ENCODE measurements at places on chromosomes 6 and 20.

DNA sequence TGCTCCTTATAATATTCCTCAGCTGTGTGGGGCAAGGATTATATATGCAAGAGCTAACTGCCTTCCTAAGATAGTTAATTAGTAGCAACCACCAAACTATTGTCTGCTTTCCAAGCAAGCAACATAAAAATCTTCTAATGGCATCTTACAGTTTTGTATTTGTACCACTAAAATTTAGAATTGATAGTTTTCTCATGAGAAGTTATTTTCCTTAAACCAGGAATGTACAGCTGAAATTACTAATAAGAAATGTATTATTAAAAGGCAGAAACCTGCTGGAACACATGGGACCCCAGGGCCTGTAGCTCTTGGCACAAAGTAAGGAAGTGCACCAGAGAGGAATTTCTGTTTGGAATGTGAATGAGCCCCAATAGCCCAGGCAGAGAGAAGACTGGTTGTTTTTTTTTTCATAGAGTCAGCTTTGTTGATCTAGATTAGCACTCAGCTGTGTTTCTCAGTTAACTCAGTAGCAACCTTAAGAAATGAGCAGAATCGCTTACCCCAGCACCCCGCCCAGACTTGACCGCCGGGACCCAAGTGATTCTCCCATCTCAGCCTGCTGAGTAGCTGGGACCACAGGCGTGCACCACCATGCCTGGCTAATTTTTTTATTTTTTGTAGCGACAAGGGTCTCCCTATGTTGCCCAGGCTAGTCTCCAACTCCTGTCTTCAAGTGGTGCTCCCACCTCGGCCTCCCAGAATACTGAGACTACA, 2.6 kb downstream of the MGME1 start:
- no peak for DNase-seq

DNA sequence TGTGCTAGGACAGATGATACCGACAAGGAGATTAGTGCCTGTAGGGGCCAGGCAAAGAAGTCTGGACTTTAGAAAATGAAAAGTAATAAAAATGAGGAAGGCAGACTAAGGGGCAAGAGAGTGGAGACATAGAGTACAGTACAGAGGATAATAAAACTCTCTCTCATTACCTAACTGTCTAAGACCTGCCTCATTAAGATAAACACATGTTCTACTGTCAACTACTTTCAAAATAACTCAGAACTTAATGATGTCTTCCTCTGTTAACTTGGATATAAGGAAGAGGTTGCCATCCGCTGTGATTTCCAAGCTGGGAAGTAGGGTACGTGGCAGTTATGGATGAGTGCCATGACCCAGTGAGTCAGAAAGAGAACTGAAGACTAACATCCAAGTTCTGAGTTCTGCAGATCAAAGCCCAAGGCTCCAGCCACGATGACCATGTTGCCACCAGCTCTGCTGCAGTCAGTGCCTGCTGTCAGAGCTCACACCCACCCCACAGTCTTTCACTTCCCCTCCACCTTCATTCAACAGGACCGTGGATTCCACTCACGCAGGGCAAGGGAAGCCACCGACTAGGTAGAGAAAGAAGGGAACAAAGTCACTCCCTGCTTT, 81.8 kb downstream of the KIF16B start:
- peak; percentile 77 for DNase-seq

DNA sequence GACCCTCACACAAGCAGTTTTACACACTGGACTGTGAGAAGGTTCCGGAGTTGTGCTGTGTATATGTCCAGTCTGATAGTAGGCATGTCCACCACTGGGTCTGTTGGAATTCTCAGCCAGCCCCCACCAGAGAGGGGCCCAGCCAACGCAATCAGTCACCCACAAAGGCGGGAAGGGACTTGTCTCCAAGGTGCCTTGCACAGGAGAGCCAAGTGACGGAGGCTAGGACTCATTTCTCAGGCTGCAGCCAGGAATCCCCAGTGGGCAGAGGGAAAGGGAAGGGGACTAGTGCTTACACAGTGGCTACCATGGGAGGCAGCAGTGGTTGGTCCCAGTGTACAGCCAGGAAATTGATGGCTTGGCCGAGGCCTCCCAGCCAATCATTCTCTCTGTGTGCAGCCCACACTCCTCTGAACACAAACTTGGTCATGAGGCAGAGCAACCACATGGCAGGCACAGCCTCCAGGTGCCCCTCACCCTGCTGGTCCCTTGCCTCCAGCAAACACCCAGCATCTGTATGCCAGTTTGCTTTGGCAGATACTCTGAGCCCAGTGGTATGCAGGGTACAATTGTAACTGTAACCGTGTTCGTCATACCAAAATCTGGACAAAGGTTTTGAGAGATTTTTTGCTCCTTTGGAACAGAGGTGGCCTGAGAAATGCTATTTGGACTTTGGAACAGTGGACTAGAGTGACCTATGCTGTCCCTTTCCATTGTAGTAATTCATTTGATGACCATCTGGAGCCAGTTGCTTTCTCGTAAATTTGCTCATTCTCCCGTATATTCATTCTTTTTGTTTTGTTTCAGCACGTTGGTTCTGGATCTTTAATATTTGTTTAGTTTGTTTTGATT, 72.9 kb upstream of the MYL9 start:
- DNase-seq, result no peak

DNA sequence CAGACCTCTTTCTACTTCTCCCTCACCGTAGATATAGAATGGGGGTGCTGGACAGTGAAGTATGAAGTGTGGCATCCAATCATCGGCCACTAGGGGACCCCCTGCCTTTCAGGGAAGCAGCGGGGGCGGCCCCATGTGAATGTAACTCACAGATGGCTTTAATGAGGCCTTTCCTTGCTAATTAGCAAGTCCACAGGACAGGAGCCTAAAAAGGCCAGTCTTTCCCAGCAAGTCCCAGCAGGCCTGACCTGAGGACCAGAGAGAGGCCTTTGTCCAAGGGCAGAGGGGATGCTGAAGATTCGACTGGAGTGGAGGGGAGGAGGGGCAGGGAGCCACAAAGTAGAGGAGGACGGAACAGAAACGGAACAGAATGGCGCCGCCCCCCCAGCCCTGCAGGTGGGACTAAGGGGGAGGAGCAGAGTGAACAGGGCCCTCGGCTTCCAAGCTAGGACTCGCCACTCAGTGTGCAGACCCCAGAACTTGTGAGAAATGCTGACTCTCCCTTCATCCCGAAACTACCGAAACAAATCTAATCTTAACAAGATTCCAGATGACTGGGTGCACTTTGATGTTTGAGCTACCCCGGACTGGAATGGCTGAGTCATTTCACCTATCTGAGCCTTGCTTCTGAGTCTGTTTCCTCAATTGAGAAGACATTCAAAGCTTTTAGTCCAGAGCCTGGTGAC, 5.8 kb downstream of the C6orf132 start:
- DNase-seq, result peak; percentile 11

DNA sequence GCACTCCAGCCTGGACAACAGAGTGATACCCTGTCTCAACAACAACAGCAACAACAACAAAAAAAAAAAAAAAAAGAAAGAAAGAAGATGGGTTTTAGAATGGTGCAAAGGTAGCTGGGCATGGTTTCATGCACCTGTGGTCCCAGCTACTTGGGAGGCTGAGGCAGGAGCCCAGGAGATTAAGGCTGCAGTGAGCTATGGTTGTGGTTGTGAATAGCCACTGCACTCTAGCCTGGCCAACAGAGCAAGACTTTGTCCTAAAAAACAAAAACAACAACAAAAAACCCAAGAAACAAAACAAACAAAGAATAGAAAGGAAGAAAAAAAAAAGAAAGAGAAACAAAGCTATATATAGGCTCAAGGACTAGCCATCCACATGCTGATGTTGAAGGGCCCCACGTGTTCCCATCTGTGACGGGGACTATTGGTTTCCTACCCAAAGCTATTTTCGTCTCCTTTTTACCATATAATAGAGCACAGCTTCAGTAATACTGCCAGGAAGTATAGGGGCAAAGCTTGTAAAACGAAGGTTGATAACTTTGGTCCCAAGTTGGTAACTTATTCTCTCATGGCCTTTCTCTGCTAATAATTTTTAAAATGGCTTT, 7.9 kb upstream of the EEF1E1 start:
- no peak for DNase-seq

DNA sequence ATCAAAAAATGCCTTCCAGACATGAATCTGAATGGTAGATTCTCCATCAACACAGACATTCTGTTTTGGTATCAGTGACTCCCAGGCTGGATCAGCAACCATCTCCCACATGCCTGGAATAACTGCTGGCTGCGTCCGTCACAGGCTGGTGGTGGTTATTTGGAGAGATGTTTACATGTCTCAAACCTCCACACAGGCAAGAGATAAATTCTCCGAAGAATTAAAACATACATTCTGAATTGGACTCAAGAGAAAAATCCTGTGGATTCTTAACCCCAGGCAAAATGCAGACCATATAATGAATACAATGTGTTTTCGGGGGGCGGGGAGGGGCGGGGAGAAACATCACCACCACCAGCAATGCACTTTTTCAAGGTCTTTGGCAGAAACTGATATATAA, 108.2 kb downstream of the THBS2 start:
- DNase-seq, result no peak

GRCh38 chr6:80003826-80004172, 650 bp upstream of the TTK start:
- peak; percentile 1 for DNase-seq

DNA sequence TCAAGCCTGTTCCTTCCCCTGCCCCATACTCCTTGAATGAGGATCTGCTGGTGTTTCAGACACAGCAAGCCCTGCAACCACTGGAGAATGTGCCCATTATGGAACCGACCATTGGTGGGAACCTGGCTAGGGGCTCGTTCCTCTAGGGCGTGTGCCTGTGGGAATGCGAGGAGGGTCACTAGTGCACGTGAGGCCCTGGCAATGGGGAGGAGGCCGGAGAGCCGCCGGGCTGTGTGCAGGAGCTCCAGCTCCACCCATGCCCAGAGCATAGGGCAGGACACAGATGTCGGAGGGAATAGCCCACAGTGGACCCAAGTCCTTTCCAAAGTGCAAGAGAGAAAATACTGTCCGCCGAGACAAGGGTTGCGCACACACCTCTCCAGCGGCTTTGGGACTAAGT, 99.3 kb downstream of the ERMARD start:
- DNase-seq, result no peak
